ENCODE measurements at places on chromosomes 11 and 22.

GRCh38 chr11:73653996-73654395 lies 7.6 kb downstream of the PLEKHB1 start:
- DNase-seq: no peak

GRCh38 chr11:44695169-44695833 lies 31.5 kb upstream of the TSPAN18 start:
- no peak for DNase-seq

DNA sequence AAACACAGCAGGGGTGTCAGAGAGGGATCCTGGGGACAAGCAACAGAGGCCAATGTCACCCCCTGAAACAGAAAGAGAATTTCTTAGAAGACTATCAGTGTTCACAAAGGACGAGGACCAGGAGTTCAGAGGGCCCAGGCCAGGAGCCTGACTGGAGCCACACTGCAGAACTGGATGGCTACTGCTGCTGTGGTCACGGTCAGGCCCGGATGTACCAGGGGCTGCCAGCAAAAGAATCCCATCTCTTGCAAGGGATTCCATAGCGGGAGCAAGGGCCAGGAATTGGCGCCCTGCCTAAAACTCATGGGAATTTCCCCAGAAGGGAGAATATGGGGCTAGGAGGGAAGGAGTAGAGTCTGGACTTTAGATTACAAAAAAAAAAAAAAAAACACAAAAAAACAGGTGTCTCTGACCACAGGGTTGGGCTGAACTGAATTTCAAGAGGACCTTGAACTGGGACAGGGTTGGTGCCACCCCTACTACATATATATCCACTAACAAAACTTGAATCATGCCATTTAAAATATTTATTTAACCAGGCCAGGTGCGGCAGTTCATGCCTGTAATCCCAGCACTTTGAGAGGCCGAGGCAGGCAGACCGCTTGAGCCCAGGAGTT lies 15.7 kb upstream of the KCTD14 start:
- no peak for DNase-seq

DNA sequence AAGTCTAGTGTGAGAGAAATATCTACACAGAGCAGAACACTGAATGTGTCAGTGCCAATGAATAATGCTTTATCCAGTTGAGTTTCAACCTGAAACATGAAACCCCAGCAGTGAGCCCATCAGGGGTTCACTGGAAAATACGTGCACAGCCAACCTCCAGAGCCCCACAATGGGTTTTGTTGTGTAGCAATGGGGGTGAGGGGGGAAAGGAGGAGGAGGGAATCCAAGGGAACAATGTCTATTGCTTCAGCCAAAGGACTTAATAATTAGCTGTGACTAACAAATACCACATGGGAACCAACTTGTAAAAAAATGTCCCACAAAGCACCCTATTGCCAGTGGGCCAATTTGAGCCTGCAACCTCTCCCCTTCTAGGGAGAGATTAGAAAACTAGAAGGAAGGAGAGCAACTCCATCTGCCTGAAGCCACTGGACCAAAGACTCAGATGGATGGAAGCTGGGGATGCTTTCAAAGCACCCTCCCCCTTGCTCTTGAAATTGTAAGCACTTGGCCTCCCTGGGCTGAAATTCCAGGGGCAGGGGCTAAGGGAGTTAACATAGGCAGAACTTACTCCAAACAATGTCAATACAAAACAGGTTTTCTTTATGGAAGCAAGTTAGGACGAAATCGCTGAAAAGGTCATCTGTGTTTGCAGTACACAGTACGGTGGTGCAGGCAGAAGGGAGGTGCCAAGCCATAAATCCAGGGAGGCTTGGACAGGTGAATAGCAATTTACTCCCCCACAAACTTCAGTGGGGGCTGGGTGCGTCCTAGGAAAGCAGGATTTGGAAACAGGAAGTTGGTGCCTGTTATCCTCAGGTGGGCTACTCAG lies 99.8 kb downstream of the ARL14EP start:
- no peak for DNase-seq

- DNase-seq: no peak
Observed at GRCh38 chr22:19289475-19290161, 1.9 kb downstream of the CLTCL1 start.

DNA sequence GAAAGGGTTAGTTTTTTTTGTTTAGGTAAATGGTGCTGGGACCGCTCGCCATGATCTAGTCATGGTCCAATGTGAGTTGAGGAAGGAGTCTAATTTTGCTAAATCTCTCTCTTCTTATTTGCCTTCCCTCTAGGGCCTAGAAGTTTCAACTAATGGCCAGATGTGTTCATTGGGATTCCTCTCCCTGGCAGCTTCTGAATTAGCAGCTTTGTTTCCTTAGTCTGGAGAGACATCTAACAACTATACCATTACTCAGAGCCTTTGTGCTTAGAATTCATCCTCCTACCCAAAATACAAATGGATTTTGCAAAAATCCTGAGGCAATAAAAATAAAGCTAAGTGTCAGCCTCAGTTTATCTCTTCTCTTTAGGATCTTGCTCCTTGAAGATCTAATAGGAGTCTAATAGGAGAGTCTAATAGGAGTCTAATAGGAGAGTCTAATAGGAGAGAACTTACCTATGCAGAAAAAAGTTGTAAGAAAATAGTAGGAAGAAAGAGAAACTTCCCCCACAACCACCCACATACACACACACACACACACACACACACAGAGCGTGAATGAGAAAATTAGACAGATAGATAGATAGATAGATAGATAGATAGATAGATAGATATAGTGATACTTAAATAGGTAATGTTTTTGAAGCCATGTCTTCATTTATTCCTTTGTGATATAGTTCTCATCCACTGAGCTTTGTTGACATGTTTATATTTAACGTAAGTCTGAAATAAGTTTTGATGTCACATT lies 980.5 kb upstream of the CNTN5 start:
- no peak for DNase-seq

- DNase-seq: no peak
Observed at GRCh38 chr22:31954535-31955523, 10.5 kb downstream of the YWHAH start.

DNA sequence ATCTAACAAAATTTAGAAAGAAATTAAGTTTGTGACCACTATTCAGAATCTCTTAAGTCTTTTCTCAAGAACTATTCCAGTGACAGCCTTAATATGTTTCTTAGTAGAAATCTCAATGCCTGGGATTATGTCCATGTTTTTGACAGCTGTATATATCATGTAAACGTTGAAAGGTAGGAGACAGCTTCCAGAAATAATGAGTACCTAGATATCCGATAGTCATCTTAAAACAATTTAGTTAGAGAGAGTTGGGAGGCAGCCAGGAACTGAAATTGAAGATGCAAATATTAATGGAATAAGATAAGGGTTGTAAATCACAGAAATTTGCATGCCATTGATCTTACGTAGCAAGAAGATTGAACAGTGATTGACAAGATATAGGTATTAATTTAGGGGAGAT lies 955.2 kb downstream of the JRKL start:
- DNase-seq: no peak

- no peak for DNase-seq
Observed at GRCh38 chr11:38593649-38594048, 1995.6 kb upstream of the RAG2 start.

DNA sequence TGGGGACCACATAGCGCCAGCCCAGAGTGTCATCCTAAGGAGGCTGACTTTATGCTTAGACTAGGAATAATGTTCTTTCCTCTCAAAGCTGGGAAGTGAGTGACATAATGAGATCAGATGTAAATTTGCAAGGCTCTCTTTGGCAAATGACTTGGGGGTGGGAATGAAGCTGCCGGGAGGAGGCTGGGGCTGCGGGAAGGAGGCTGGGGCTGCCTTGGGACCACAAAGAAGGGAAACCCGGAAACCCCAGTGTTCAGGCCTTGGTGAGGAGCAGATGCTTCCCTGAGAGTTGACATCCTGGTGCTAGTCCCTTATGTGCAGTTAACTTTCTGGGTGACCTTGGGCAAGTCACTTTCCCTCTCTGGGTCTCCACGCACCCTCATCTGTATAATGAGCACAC lies 182.0 kb downstream of the CHST1 start:
- no peak for DNase-seq

DNA sequence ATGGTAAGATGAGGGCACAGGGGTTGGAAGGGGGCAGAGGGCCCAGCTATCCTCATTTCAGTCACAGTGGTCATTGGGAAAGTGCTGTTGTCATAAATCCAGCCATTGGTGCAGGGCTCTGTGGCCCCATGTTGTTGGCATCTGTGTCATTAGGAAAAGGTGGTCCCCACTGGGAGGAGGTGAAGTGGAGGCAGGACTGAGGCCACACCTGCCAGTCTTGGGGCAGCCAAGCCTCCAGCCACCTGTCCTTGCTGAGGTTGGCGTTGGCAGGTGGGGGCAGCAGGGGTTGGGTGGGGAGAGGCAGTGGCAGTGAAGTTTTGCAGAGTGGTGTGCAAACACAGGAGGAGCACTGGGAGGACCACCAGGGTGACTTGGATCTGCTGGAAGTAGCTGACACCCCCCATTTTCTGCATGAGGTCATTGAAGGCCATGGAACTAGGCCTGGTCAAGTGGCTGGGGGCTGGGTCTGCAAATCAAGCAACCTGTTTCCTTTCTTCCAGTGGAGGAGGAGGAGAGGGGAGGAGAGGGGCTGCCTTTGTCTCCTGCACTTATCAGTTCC lies 25.3 kb downstream of the SLC22A6 start:
- no peak for DNase-seq

- no peak for DNase-seq
Observed at GRCh38 chr22:39152024-39152510, 413 bp downstream of the CBX7 start.
